ENCODE measurements at places on chromosomes 4 and X.

DNA sequence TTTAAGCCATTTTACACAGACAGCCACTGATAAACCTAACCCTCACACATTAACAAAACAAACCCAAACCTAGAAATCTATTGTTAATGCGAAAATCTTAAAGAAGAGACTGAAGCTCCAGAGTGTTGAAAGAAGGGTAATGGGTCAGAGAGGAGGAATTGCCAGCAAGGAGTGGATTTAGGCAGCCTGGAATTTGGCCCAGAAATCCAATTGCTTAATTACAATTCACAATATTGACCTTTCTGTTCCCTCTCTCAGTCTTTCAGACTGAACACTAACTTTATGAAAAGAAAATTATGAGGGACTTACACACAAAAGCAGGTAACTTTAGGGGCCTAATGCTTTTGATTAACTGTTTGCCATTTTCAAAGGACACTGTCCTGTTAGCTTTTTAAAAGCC, 185.2 kb upstream of the GPC4 start:
- no peak for DNase-seq

- DNase-seq = no peak
Measured at GRCh38 chrX:8010105-8010504, 82.9 kb upstream of the PNPLA4 start.

DNA sequence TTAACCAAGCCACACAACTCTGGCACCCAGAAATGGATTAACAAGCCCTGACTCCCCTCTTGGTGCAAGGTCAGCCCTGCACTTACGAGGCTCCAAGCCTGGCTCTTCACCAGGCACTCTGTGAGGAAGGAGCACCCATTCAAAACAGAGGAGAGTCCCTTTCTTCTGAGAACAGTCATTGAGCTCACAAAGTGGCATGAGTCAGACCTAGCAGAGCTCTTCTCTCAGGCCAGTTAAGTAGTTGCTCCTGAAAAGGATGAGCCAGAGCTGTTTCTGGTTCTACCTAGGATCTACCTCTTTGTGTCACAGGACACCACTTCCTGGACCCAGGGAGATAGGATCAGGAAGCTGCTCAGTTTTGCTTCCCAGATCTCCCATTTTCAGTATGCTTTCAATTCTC, 48.2 kb downstream of the EVC2 start:
- no peak for DNase-seq

DNA sequence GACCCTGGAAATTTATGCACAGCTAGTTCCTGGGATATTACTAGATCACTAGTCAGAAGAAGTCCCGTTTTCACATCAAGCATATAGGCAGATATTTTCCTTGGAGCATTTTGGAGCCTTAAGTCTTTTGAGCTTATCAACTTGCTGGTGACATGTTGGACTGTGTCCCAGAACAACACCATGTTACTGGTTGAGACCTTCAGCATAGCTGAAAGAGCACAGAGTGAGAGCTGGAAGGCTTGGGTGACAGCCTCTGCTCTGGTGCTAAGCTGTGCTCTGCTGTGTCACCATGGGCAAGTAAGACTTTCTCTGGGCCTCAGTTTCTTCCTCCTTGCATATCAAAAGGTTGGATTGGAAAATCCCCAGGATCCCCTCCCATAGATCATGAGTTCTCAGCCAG, 116.6 kb upstream of the FRMPD4 start:
- DNase-seq = no peak

DNA sequence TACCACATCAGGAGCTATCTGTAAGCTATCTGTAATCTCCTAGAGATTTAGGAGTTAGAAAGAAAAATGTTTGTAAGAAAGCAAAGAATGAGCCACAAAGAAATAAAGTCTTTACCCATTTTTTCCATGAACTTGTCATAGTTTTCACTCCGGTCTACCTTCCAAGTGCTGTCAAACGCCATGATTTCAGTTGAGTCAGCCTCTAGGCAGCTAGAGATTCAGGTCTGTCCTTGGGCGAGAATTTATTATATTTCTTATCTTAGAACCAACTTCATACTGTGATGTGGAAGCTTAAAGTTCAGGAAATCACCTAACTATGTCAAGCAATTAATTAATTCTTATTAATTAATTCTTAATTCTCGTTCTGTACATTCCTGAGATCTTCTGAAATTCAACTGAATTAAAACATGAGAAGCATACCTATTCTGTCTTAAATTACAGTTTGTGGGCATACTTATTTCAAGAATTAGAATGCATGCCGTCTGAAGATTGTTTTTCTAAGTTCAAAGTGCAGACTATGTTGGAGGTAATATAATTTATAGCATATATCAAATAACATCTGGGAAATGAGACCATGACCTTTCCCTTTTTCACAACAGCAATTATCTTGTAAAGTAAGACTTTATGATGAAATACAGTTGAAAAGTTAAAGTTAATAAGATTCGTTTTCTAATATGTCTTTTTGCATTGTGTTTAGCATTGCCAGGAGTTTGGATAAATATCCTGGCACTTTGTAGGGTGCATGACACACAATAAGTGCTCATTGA, at the start of gene FABP2:
FABP2 (minus strand) TSS at position 218 of the 767 bp plus-strand sequence; CDS start at position 182, 36 bp downstream.
- DNase-seq = no peak

DNA sequence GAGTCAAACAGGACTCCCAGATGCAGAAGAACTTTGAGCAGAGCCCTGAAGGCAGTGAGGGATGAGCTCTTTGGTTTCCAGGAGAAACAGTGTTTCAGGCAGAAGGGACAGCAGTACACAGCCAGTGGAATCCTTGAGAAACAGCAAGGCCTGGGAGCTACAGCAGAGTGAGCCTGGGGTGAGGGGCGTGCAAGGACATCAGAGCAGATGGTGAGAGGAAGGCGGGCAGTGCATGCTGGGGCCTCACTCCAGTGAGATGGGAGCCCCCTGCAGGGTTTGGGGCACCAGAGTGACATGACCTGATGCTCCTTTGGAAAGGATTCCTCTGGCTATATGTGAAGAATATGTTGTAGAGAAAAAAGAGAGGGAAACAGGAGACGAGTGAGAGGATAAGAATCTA, 98.1 kb upstream of the EGFL6 start:
- no peak for DNase-seq

GRCh38 chr4:187387739-187388138, 607.8 kb upstream of the ZFP42 start:
- no peak for DNase-seq

All from stimulated activated CD8-positive, alpha-beta memory T cell treated with anti-CD3 and anti-CD28 coated beads, Interleukin-12 subunit alpha, Interleukin-12 subunit beta, amount 100 ng/mL, for 1 hour (primary cell).